Endothelial cell (in vitro differentiated cells): ENCODE measurements at places on chromosomes 7 and 10.

DNA sequence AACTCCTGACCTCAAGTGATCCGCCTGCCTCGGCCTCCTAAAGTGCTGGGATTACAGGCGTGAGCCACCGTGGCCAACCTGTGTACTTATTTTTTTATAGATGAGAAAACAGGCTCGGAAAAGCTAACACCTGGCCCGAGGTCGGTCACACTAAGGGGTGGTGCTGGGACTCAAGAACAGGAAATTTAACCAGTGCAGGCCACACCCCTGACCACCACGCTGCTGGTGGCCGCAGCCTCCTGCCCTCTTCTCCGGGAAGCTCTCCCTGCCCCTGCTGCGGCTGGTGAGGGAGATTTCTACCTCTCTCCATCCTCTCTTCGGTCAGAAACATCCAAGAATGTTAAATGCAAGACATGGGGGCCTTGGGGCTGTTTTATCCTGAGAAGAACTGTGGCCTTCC lies 63.2 kb downstream of the TNRC18 start:
- no peak for DNase-seq

- DNase-seq: no peak
These were observed 1.3 kb downstream of the ZNF503 start for GRCh38 chr10:75400163-75400770.

GRCh38 chr10:27741173-27742091 lies 4.2 kb downstream of the MKX start:
- DNase-seq: peak; percentile 11

DNA sequence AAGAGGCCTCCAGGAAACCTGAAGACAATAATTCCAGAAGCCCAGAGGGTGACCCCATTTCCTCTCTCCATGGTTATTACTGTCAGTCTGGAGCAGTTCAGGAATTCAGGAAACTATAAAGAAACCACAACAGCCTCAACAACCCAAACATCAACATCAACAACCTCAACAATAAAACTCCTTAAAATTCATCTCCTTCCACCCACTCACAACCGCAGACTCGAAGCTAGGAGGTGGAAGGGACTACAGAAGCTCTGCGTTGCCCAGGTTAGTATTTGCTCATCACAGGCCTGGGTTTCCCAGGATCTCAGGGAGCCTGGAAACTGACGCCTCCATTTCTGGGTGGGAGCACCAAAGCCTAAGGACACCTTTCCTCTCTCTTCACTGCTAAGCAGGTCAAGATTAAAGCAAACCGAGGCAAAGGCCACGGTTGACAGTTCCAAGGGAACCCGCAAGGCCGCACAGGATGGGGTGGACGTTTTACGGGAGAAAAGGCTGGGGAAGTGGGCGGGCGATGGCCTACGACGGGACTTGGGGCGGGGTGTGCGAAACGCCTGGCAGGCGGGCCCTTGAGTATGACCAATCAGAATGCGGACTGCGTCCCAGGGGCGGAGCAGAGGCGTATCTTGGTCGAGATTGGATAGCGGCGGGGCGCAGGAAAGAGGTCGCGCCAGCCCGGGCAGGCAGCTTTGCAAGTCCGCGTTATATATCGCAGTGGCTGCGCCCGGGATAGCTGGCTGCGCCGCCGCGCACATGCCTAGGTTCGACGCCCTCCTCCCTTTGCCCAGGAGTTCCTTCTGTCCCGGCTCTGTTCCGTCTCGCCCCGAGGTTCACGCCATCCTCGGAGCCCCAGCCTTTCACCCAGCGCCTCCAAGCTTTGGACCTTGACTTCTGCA lies at the start of gene ELOVL3:
TSS of gene ELOVL3 (plus strand) at position 654 of the 896 bp plus-strand sequence. CDS start 250 bp downstream, outside the sequence.
- DNase-seq: peak; percentile 87

DNA sequence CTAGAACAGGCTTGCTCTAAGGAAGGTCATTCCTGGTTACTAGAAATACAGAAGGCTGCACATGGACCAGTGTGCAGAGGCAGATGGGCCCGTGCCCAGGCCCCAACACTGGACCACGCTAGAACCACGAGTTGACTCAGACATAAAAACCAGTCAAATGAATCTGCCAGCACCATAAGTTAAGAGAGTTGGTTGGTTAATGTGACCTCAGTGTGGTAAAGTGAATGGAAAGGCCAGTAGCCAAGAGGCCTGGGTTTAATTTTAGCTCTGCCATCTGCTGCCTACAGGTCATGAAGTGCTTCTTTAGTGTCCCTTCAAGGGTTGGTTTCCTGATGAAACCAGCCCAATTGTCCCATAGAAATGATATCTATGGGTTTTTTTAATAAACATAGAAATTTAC lies 329.6 kb upstream of the NRP1 start:
- DNase-seq: no peak

DNA sequence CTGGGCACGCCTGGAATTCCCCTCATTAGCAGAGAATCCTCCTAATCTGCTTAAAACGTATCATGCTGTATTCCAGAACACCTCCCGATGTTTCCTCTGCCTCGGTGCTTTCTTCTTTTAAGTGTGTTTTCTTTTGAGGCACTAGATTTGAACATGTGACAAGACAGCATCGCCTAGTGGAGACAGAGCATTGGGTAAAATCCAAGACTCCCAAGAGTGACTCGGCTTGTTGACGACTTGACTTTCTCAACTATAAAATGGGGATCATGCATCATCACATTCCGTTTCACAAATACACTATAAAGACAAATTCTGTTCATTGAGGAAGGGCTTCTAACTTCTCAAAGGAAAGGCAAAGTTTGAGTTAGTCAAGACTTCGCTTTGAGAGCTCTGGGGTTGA lies 105.6 kb upstream of the RNF32 start:
- no peak for DNase-seq

DNA sequence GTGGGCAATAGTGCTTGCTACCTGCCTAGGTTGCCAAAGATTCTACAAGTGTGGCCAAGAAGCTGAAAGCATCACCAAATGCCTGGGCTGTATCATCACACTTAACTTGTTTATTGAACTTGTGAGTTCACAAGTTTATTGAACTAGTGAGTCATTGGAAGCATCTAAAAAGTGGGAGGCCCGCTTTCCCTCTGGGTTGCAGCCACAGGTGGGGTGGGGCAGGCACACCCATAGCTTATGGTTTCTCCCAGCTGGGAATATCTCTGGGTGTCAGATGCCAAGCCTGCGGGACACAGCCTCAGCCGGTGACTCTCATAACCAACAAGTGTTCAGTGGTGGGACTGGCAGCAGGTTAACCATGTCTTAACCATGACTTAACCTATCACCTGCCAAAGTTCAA lies 145.9 kb upstream of the FAM13C start:
- DNase-seq: no peak

- DNase-seq: no peak
These were observed 52.4 kb downstream of the ELAPOR2 start for GRCh38 chr7:87007038-87007437.

DNA sequence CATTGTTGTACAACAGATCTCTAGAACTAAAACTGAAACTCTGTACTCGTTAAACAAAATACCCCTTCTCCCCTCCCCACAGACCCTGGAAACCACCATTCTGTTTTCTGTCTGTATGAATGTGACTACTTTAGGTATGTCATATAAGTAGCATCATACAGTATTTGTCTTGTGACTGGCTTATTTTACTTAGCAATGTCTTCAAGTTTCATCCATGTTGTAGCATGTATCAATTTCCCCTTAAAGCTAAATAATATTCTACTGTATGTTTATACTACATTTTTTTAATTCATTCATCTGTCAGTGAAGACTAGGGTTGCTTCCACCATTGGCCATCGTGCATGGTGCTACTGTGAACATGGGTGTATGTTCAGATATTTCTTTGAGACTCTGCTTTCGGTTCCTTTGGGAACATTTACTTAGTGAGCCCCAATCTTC lies 71.2 kb upstream of the RPA3 start:
- no peak for DNase-seq

- DNase-seq: no peak
These were observed 17.5 kb downstream of the BMPER start for GRCh38 chr7:33922820-33923219.

- no peak for DNase-seq
These were observed 113.0 kb downstream of the SEC23IP start for GRCh38 chr10:120005207-120006201.

DNA sequence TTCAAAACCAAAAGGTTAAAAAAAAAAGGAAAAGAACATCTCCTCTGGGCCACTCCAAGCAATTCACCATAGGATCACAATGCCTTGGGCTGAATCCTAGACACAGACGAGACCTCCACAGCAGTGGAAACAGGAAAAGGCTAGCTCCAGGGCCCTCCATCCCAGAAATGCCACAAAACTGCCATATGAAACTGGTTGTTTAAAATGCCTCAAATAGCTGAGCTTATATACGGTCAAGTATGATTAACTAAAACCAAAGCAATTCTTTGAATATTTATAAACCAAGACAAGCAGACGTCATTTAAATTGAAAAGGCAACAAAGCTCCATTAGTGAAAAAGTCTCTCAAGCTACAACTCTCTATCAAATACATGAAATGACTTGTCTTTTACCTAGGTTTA lies 63.1 kb downstream of the DOCK4 start:
- DNase-seq: no peak

- DNase-seq: peak; percentile 44
These were observed at the start of gene ZNF804B for GRCh38 chr7:88759230-88760135. ZNF804B (plus strand) TSS chr7:88759700; CDS start chr7:88759977, 277 bp downstream.

- DNase-seq: no peak
These were observed 135.7 kb downstream of the PKD1L1 start for GRCh38 chr7:47812429-47813136.

GRCh38 chr10:130934293-130935127 lies 377.0 kb downstream of the TCERG1L start:
- no peak for DNase-seq

DNA sequence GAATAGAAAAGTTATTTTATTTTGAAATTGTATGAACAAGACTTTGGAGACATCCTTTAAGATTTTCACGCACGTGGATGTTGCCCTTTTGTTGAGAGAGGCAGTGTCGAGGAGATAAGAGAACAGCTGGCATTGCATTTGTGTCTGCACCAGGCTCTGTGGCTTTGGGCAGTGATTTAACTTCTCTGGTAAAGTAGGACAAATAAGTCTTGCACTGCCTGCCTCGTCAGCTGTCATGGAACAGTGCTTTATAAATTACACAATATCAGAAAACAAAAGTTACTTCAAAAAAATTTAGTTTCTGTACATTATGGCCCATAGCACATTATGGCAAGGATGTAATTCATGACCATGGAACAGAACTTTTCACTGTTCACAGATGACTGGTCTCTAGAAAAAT lies 20.1 kb downstream of the SNX10 start:
- no peak for DNase-seq

GRCh38 chr10:118760265-118760664 lies 5.5 kb upstream of the CACUL1 start:
- no peak for DNase-seq

DNA sequence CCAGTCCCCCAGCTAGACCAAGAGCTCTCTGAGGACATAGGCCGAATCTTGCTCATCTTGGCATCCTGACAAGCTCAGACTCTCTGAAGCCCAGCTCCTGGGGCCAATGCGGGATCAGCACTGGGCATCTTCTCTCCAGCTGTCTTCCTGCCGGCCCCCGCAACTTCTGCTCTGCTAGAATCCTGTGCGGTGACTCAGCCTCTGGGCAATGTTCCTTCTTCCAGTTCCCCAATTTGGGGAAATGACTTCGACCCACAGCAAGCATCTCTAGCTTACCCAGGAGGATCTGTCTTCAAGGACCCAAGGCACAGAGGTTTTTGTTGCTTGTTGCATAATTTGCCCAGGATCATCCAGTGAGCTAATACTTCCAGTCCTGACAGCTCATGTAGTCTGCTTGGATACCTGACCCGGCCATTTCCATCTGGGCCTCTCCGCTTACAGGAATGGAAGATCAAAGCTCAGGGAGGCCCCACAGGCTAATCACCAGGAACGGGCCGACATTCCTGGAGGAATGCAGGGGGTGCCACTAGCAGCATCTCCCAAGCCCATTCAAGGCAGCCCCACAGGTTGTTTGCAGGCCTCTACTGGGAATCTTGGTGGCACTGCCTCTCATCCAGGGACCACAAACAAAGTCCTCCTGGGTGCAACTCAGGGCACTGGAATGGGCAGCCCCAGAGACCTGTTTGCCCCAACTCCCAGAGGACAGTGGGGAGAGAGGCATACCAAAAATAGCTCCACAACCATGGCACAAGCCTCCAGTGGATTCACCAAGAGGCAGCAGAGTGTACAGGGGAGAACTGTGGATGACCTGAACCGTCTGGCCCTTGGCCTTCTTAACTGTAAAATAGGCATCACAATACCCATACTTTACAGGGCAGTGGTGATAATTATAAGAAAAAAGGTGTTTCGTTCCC lies 151.9 kb downstream of the NEURL1 start:
- no peak for DNase-seq

DNA sequence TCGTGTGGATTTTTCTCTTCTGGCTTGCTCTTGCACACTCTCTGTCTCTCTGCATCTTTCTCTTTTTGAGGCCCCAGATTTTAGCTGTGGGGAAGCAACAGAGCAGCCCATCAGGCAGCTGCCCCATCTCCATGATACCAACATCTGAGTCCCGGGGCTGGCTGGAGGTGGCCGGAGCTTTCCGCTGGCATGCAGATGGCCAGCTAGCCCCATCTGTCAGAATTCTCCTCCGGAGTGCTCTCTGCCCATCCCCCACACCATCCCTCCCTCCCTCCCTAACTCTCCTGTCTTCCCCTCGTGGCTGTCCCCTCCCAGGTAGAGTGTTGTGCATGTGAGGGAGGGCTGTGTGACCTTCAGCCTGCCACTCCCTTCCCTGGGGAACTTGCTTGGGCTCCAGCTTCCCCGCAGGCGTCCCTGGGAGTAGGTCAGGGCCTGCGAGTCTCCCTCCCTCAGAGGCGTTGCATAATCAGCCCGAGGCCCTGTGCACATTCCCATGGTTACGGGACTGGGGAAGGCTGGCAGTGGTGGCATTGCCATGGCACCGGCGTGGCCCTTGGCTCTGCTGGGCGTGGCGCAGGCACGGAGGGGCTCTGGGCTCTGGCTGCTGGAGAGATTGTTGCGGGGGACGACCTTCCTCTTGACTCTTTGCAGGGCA lies 24.7 kb downstream of the GHRHR start:
- DNase-seq: no peak

DNA sequence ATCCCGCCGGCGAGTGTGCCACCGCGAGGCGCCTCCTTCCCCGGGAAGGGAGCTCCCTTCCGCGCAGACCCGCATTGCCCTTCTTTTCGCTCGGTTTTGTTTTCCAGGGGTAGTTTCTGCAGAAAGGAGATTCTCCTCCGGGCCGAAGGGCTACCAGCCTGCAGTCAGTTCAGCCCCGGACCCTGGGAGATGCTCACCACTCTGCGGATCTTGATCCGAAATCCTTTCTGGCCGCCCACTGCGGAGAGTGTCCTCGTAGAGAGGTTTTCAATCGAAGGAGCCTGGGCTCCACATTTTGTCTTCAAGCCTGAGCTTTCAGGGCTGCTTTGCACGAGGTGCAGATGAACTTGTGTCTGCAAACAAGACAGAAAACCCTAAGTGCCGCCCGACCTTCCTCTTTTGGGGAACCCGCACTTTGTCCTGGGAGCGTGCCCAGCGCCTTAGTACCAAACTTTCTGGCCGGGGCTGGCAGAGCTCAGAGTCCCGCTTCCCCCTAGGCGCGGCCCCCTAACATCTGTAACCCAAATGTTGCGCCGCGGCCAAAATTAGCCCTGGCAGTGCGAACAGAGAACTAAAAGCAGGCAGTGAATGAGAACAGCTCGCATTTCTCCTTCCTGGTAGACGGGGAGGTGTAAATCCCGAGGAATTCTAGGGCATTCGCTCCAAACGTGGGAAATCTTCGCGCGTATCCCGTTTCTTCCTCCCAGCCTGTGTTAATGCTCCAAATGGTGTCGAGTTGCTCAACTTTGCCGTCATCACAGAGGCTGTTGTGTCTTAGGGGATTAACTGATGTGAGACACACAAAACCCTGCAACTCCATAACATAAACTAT lies 6.7 kb upstream of the EN2 start:
- DNase-seq: no peak
